ENCODE measurements at places on chromosomes 12 and 14.

- peaks cover 14% of the 10 kb centered on the region for H3K27me3 ChIP-seq
- H3K36me3 ChIP-seq: no peaks in the 10 kb centered on the region
- H3K4me1 ChIP-seq: peaks cover 20% of the 10 kb centered on the region
- H3K27ac ChIP-seq: peak overlapping the region; percentile 43
Observed at GRCh38 chr12:124694250-124694649, 126.8 kb upstream of the NCOR2 start.

- no peak overlapping the region for H3K27ac ChIP-seq
- H3K4me1 ChIP-seq: no peaks in the 10 kb centered on the region
- no peak overlapping the region for H3K4me3 ChIP-seq
Observed at GRCh38 chr12:71107936-71108335, 49.9 kb downstream of the TSPAN8 start.

DNA sequence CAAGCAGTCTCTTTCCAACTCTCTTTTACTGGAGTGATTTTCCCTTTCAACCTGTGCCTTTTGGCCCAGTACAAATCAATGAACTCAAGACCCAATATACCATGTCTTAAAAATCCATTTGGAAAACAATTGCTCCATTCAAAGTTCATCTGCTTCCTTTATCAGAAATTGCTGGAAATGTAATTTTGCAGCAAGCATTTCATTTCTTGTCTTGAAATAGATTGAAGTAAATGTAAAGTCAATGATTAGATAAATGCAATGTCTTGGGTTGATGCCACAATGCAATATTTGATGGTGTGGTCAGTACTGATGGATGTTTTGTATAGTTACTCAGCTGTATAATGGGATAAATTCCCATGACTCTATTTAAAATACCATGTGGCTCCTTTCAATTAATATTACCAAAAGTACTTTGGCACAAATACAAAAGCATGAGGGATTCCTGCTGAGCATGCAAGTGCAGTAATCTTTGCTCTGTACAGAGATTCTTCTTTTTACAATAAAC is 707.7 kb upstream of the NOVA1 start:
- no peaks in the 10 kb centered on the region for H3K27me3 ChIP-seq
- peaks cover 16% of the 10 kb centered on the region for H3K36me3 ChIP-seq
- DNase-seq: no peak
- no peak overlapping the region for H3K4me3 ChIP-seq
- no peaks in the 10 kb centered on the region for H3K4me1 ChIP-seq

DNA sequence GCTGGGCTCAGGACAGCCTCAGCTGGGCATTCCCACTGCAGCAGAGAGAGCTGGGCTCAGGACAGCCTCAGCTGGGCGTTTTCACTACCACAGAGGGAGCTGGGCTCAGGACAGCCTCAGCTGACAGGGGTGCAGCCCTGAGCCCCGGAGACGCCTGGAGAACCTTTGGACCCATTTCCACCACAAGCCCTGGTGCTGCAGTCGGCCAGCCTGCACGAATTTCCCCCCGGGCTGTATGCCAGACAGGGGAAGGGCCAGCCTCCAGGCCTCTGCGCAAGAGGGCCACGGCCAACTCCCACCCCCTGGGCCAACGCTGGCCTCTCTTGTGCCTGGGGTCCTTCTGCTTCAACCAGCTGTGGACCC is 2.6 kb upstream of the C14orf180 start:
- H3K27me3 ChIP-seq: peaks cover 6% of the 10 kb centered on the region
- DNase-seq: no peak
- no peak overlapping the region for H3K27ac ChIP-seq

- H3K4me3 ChIP-seq: no peak overlapping the region
- H3K27ac ChIP-seq: no peak overlapping the region
- peaks cover 6% of the 10 kb centered on the region for H3K27me3 ChIP-seq
- peaks cover 7% of the 10 kb centered on the region for H3K4me1 ChIP-seq
- H3K36me3 ChIP-seq: no peaks in the 10 kb centered on the region
- no peak for DNase-seq
Observed at GRCh38 chr14:74951443-74952179, 3.8 kb downstream of the PGF start.

GRCh38 chr12:124073356-124074035 is 100.5 kb downstream of the ZNF664 start:
- no peak overlapping the region for H3K4me3 ChIP-seq
- peaks cover 18% of the 10 kb centered on the region for H3K4me1 ChIP-seq
- DNase-seq: no peak
- no peaks in the 10 kb centered on the region for H3K36me3 ChIP-seq

DNA sequence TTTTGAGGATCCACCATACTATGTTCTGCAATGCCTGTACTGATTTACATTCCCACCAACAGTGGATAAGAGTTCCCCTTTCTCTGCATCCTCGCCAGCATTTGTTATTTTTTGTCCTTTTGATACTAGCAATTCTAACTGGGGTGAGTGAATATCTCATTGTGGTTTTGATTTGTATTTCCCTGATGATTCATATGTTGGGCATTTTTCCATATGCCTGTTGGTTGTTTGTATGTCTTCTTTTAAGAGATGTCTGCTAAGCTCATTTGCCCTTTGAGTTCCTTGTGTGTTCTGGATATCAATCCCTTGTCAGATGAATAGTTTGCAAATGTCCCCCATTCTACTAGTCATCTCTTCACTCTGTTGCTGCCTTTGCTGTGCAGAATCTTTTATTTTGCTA is 49.0 kb upstream of the MSRB3 start:
- no peak for DNase-seq
- no peaks in the 10 kb centered on the region for H3K27me3 ChIP-seq
- H3K4me1 ChIP-seq: no peaks in the 10 kb centered on the region

DNA sequence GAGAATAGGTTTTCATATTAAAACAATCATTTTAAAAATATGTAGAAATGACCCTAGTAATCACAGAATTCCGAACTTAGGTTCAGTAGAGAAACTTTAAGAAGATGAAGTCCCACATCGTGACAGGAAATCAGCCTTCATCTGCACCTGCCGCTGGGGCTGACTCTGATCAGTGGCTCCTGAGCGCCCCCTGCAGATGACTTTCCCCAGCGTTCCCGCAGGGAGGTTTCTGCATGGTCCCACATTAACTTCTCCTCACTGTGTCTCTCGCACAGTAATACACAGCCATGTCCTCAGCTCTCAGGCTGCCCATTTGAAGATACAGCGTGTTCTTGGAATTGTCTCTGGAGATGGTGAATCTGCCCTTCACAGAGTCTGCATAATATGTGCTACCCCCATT is 1131.1 kb downstream of the TMEM121 start:
- H3K27me3 ChIP-seq: no peaks in the 10 kb centered on the region
- H3K27ac ChIP-seq: no peak overlapping the region

DNA sequence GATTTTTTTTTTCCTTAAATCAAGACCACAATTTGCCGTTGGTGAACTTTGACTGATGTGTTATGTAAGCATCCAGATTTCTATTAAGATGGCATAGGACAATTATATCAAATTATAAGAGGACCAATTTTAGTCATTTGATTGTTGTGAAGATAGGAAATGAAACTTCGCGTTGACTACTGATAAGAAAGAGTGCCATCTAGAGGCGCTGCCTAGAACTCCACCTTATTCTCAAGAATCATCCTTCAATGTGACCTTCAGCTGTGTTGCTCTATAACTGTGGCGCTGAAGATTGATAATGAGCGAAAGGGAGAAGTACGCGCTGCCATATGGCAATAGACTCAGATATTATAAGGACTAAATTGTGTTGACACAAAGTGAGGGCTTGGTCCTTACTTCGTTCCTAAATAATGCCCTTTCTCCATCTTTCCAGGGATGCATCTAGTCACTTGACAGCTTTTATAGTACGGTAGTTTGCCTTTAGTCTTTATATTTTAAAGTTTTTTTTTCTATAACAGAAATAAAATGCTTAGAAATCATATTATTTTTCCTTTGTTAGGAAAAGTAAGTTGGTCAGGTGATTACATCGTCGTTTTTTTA is 350.8 kb upstream of the STXBP6 start:
- no peaks in the 10 kb centered on the region for H3K4me1 ChIP-seq
- H3K36me3 ChIP-seq: no peaks in the 10 kb centered on the region
- peak; percentile 42 for DNase-seq
- no peak overlapping the region for H3K4me3 ChIP-seq

GRCh38 chr14:44030831-44031383 is 476.2 kb downstream of the FSCB start:
- H3K4me1 ChIP-seq: no peaks in the 10 kb centered on the region
- no peak for DNase-seq
- no peaks in the 10 kb centered on the region for H3K27me3 ChIP-seq
- H3K27ac ChIP-seq: no peak overlapping the region
- H3K4me3 ChIP-seq: no peak overlapping the region

DNA sequence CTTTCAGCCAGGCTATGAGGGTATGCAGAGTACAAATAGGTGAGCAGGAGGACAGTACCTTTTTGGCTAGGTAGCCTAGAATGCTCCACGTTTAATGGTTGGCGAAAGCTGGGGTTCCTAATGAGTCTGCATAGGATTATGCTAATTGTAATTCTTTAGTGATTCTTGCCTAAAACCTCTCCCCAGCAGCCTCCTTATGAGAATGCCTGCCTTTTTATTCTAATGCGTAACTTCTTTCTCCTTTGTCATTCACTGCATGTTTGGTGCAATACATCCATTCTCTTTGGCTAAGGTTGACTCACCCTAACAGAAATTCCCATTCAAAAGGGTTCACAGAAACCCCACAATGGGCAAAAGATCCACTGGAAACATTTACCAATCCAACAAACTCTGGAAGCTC is 752.2 kb downstream of the FSCB start:
- no peaks in the 10 kb centered on the region for H3K27me3 ChIP-seq
- no peaks in the 10 kb centered on the region for H3K36me3 ChIP-seq
- no peaks in the 10 kb centered on the region for H3K4me1 ChIP-seq

DNA sequence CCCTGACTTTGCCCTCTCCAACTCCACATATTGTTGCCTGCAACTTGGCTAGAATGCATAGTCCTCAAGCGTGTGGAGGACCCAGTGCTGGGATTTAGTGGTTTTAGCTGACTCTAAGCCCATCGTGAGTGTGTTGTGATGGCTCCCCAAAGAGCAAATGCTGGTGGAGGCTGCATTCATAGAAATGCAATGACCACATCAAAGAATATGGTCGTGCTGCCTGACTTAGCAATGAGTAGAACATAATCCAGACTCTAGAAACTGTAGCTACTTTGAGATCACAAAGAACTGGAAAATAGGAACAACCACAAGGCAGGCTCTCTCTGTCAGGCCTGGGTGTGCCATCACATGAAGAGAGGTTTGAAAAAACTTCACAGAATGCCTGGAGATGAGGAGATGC is 1.3 kb downstream of the DYRK4 start:
- no peak overlapping the region for H3K27ac ChIP-seq
- no peak overlapping the region for H3K4me3 ChIP-seq
- H3K4me1 ChIP-seq: peaks cover 4% of the 10 kb centered on the region

DNA sequence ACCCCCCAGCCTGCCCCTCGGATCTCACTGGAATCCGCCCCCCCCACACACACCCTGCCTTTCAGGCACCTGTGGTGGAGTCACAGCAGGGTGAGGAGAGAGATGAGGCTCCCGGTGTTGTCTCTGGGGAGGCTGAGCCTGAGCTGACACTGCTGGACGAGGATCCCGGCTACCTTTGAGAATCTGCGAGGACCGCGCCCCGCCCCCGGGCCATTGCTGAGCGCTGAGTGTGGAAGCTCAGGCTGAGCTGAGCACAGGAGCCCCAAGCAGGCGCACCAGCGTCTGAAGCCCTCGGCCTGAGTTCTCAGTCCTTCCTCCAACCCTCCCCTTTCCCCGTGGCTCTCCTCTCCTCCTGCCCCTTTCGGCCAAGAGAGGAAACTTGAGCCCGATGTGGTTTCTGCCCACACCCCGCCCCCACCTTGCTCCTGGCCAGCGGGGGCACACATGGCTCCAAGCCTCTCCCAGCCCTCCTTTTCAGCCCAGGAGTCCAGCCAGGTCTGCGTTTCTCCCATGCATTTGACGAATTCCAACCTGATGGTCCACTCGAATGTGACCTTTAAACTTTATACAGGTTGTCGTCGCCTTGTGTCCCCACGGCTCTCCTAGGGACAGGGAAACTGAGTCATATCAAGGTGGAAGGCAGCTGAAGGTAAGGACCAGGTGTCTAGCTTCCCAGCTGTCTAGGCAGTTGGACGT is at the start of gene NFE2:
TSS of gene NFE2 (minus strand) at position 284 of the 696 bp plus-strand sequence. CDS start 5,767 bp downstream, outside the sequence.
- no peaks in the 10 kb centered on the region for H3K36me3 ChIP-seq
- peaks cover 4% of the 10 kb centered on the region for H3K27me3 ChIP-seq
- DNase-seq: peak; percentile 80
- peaks cover 4% of the 10 kb centered on the region for H3K4me1 ChIP-seq
- H3K4me3 ChIP-seq: peak within 1 kb of the TSS; percentile 76

GRCh38 chr12:45354399-45354798 is 138.5 kb downstream of the ANO6 start:
- no peak overlapping the region for H3K4me3 ChIP-seq
- DNase-seq: no peak
- no peak overlapping the region for H3K27ac ChIP-seq
- H3K27me3 ChIP-seq: no peaks in the 10 kb centered on the region
- peaks cover 11% of the 10 kb centered on the region for H3K36me3 ChIP-seq

DNA sequence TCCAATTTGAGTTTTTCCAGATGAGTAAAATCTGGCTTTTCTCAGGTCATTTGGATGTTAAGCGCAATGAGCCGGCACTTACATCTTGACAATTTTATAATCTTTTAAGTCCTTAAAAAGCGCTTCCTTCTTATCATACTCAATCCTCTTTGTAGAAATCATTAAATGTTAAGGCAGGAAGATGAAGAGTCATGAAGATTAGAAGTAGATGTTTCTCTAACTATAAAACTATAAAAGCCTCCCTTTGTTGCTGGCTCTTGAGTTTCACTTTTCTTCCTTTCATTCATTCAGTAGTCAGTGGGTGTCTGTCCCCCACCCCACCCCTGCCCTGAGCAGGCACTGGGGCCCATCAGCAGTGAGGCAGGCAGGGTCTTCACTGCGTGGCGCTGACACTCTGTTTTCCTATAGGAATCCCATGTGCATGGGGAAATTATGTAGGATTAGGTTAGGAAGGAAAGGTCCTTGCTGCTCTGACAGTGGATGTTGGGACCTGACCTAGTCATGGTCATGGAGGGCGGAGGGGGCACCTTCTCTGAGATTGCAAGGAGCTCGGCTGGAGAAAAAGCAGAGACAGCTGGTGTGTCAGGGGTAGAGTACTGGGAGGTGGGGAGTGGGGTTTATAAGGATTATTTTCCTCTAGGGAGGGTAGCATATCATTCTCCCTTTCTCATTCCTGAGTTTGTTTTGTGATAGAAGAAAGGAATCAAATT is 65.8 kb downstream of the CCDC92 start:
- peaks cover 13% of the 10 kb centered on the region for H3K27me3 ChIP-seq
- no peak overlapping the region for H3K27ac ChIP-seq
- H3K4me3 ChIP-seq: no peak overlapping the region
- no peak for DNase-seq
- H3K4me1 ChIP-seq: peaks cover 3% of the 10 kb centered on the region

DNA sequence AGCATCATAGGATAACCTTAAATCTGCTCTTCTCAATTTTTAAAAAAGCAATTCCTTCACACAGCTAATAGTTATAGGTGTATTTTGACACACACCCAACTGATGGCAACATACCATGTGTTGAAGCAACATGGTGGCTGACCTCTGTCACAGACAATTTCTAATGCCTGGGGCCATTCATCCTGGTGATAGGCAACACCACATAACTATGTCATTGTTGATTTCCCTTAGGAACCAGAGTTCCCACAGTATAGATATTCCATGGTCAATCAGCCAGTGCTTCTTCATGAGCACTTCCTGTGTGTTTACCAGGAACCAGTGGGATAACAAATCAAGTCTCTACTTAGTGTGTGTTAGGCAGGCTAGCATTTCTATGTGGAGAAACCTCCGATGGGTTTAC is 88.3 kb downstream of the FIGNL2 start:
- H3K4me1 ChIP-seq: no peaks in the 10 kb centered on the region
- H3K4me3 ChIP-seq: no peak overlapping the region

GRCh38 chr14:51185180-51185579 is 54.9 kb upstream of the TMX1 start:
- H3K27ac ChIP-seq: no peak overlapping the region
- DNase-seq: no peak
- H3K36me3 ChIP-seq: no peaks in the 10 kb centered on the region
